Osteoblast (primary cell): ENCODE measurements at places on chromosomes 1 and 21. TPM values are rescaled to one million over a fixed set of nuclear protein-coding genes. Genes with fewer than 3 reads are reported as not detected.

ATAD3C gene
- under 0.01 and 0.59 TPM in 2 replicates for total RNA-seq

TFF3 gene
- total RNA-seq, result not detected in 2 replicates

MRPL39 gene
- total RNA-seq, result 26.5 and 28.2 TPM in 2 replicates

ALPL gene
- 7.1 and 8.0 TPM in 2 replicates for total RNA-seq

SLC9C2 gene
- not detected in 2 replicates for total RNA-seq
